Esophagus muscularis mucosa (tissue), 4 donors: ENCODE measurements at places on chromosomes 2 and 18. TPM values are rescaled to one million over a fixed set of nuclear protein-coding genes. Genes with fewer than 3 reads are reported as not detected.

- peak; percentile 89 for DNase-seq
These were observed 63.4 kb downstream of the GYPC start for GRCh38 chr2:126719191-126719832.

DNA sequence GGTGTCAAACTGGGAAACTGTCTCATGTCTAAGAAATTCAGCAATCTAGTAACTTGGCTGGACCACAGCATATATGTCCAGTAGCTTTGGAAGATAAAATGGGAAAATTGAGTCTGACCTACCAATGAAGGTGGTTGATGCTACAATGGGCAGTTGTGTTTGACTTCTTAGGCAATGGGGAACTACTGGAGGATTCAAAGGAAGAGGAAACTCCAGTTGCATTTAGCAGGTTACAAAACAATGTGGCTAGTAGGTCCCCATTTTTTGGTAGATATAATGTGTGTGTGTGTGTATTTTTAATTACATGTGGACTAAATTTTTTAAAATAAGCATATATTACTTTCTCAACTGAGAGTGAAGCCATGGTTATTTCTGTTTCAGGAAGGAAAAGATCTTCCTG, 427.7 kb downstream of the NBAS start:
- DNase-seq = no peak

DNA sequence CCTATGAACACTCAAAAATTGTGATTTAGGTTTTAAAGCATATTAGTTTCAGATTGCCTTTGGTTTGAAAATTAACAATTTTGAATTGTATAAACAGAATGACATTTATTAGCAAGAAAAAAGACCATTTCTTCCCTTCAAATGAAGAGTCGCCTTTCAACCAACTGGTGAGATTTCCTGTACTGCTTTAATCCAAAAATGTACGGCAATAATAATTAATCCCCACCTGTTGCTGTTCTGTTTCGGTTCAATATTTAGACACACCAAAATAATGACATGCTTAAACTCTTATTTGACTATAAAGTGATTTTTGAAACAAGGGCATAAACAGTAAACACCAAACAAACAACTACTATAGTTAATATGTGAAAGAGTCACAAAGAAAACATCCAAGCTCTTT, 39.6 kb downstream of the CHN1 start:
- no peak for DNase-seq

DNA sequence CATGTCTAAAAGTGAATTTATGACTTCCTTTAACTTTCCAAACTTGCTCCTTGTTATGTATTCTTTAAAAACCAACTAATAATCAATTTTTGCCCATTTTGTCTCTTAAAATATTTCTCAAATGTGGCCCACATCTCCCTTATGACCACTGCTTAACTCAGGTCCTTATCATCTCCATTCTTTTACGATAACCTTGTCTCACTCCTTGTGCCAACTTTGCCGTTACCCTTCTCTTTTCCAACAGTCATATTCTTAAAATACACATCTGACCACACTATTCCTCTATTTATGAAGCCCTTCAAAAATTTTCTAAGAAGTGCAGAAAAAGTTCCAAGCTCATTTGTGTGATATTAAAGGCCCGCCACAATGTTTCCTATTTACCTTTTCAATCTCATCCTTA, 47.8 kb downstream of the PPP1R1C start:
- no peak for DNase-seq

DNA sequence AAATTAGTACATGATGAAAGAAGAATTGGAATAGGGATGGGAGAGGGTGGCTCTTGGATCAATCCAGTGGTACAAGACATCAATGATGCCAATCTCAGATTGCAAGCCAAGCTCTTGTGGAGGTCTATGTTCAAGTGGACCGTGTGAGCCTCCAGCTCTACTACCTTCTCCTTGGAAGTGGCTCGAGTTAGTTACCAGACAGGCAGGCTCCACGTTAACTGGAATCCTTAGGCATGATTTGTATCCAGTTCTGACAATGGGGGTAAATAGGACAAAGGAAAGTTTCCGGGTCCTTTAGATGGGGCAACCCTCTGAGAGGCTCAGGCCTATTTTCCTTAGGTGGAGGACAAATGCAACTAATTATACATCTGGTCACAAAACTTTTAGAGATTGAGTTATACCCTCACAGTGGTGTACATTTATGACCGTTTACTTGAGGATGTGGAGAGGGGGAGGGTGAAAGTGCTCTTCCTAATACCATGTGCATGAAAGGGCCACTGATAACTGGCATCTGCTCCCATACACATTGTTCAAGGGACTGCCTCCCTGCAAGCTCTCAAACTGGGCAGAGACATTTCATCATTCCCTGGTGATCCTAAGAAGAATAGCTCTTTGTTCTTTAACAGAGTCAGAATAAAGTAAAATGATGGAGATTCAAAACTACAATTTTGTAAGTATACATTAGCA, 180.2 kb downstream of the SOCS6 start:
- DNase-seq = no peak

- DNase-seq = peak; percentile 92
These were observed 15.6 kb upstream of the RIOK3 start for GRCh38 chr18:23437357-23438045.

- no peak for DNase-seq
These were observed 11.3 kb downstream of the MAL start for GRCh38 chr2:95036596-95037383.

DNA sequence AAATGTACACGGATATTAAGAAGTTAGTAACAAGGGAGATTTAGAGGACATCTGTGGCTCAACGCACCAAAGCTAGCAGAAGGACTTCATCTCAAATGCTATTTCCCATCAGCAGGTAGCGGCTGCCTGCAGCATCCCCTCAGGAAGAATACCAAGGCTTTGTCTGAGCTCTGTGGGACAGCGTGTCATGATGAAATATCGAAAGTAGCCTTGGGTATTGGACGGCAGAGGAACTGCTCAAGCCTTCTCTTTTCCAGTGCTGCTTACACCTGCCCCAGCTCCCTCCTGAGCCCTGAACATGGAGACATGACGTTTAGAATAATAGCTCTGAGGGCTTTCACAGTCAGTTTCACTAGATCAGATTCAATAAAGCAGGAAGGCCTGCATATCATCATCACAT, 241.6 kb downstream of the SUCLG1 start:
- DNase-seq = no peak

- DNase-seq = no peak
These were observed 520.5 kb upstream of the CDH7 start for GRCh38 chr18:65230311-65230710.

DNA sequence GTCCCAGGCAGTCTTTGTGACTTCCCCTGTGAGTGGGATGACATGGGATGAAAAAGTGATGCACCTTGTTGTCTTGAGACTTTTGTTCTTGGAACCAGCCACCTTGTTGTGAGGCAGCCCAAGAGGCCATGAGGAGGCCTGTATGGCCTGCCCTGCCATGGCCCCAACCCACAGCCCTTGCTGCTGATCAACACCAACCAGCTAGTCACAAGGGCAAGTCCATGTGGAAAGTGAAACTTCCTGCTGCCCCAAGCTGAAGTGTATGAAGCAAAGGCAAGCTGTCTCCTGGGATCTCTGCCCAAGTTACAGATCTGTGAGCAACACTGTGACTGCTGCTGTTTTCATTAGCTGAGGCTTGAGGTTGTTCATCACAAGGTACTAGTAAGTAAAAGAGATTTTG, 21.6 kb downstream of the TMEM18 start:
- no peak for DNase-seq

- no peak for DNase-seq
These were observed 121.9 kb downstream of the CABLES1 start for GRCh38 chr18:23257137-23257536.

GRCh38 chr2:57878866-57879210, 167.8 kb upstream of the VRK2 start:
- no peak for DNase-seq

- DNase-seq = no peak
These were observed 51.7 kb upstream of the ITPRID2 start for GRCh38 chr2:181839811-181840210.

- DNase-seq = no peak
These were observed 99.5 kb downstream of the PLB1 start for GRCh38 chr2:28595323-28595722.

- no peak for DNase-seq
These were observed 74.0 kb downstream of the NRXN1 start for GRCh38 chr2:50957896-50958295.

DNA sequence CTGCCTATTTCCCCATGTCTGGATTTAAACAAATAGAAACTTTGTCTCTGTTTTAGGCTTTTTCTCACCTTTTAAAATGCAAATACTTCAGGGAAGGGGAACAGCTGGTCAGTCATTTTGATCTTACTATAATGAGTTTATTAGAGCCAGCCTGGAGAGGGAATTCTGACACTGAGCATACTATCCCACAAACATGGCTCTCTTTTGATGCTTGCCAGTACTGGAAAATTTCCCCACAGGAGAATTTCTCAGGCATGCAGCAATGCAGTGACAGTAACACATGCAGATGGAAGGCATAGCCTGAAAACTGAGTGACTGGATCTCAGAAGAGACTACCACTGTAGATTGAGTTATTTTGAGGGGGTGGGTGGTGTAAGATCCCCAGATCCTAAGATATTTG, 974.3 kb upstream of the CELF4 start:
- DNase-seq = no peak

- peak; percentile 92 for DNase-seq
These were observed 134.4 kb upstream of the TPO start for GRCh38 chr2:1278861-1279260.

GRCh38 chr2:10331702-10332401, 29.1 kb downstream of the HPCAL1 start:
- no peak for DNase-seq

- DNase-seq = no peak
These were observed 41.6 kb downstream of the TOGARAM2 start for GRCh38 chr2:29022679-29023078.

GRCh38 chr2:166384774-166385173, 9.0 kb upstream of the SCN9A start:
- no peak for DNase-seq

- no peak for DNase-seq
These were observed 21.3 kb upstream of the CDC42EP3 start for GRCh38 chr2:37692711-37693110.

DNA sequence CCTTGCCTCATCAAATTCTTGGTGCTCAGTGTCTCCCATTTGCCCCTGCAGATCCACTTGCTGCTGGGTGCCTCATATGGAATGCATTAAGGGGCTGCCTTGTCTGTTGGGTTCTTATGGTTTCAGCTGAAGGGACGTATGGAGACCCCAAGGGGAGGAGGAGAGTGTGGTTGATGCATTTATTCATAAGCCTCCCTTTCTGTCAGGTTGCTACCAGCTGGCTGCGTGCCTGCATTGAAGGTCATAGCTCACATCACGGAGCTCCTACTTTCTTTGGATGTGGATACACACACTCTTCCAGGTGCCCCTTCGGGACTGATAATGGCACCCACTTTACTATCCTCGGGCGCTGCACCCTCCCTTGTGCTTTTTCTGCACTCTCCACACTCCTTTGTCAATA, 377.9 kb downstream of the SLC4A3 start:
- no peak for DNase-seq

- no peak for DNase-seq
These were observed 269.4 kb upstream of the NRXN1 start for GRCh38 chr2:51301381-51301780.

GRCh38 chr2:8544171-8544785, 137.6 kb upstream of the ID2 start:
- DNase-seq = no peak

- no peak for DNase-seq
These were observed 4.2 kb upstream of the AP1S3 start for GRCh38 chr2:223841436-223842190.

GRCh38 chr2:235592430-235592829, 98.6 kb downstream of the AGAP1 start:
- DNase-seq = no peak

DNA sequence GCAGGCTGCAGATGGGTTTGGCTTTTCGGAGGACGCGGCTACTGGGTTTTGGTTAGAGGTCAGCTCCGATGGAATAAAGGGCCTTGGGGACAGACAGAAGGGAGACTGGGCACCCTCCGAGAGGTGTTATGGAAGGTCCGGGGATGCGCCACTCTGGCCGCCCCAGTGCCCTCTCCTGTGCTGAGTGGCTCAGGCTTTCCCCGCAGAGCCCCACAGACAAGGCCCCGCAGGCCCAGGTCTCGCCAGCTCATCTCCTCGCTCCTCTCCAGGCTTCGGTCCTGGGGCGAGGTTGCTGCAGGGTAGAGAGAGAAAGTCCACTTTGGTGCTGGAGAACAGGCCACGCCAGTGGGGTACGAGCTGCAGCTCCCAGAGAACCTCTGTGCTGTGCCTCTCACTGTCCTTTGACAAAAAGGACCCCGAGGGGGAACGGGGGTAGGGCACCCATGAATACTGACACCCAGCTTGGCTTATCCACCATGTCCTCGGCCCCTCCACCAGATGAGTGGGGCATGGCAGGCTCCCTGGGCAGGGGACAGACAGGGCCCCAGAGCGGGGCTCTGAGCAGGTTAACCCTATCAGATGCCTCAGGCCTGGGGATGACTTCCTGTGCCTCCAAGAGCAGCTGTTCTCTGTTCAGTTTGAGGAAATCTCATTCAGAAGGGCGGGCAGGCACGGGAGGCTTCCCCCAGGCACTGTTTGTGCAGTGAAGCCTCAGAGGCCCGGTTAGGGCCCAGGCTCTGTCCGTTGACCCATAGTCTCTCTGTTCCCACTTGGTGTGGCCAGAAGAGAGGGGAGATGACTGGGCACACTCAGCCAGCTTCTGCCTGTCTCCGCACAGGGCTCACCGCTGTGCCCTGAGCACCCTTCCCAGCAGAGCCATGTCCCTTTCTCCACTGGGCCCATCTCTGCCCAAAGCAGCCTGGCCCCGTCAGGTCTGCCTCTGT, 15.7 kb upstream of the CNNM3 start:
- no peak for DNase-seq

The HSBP1L1 gene
- total RNA-seq = 6.7 TPM

The PKP4 gene
- 79.7 TPM for total RNA-seq

The SPP2 gene
- not detected for total RNA-seq

The LRRC30 gene
- total RNA-seq = not detected

The TTN gene
- 10.0 TPM for total RNA-seq

The COL5A2 gene
- total RNA-seq = 66.9 TPM

The LINC00305 gene
- total RNA-seq = not detected

The NRP2 gene
- 195 TPM for total RNA-seq

The ALPI gene
- total RNA-seq = not detected

The KCNS3 gene
- 28.8 TPM for total RNA-seq

The LCT gene
- not detected for total RNA-seq

The FBXO36 gene
- 2.7 TPM for total RNA-seq

The AMER3 gene
- not detected for total RNA-seq

The MBOAT2 gene
- 14.1 TPM for total RNA-seq

The IL36B gene
- total RNA-seq = not detected
